Ascending aorta (tissue), 2 donors: ENCODE measurements at places on chromosomes 2 and 18.

GRCh38 chr2:128282246-128282975 lies 36.3 kb downstream of the HS6ST1 start:
- peaks cover 7% of the 10 kb centered on the region for H3K36me3 ChIP-seq
- no peaks in the 10 kb centered on the region for H3K27me3 ChIP-seq
- no peaks in the 10 kb centered on the region for H3K4me1 ChIP-seq
- H3K4me3 ChIP-seq: no peak overlapping the region

GRCh38 chr2:176508984-176509740 lies 239.9 kb downstream of the MTX2 start:
- no peak for DNase-seq
- no peak overlapping the region for H3K4me3 ChIP-seq
- no peaks in the 10 kb centered on the region for H3K4me1 ChIP-seq
- H3K27me3 ChIP-seq: no peaks in the 10 kb centered on the region
- no peak overlapping the region for H3K27ac ChIP-seq

GRCh38 chr2:86396291-86396785 lies 44.8 kb upstream of the KDM3A start:
- H3K27ac ChIP-seq: no peak overlapping the region
- H3K27me3 ChIP-seq: no peaks in the 10 kb centered on the region
- H3K4me1 ChIP-seq: no peaks in the 10 kb centered on the region
- H3K36me3 ChIP-seq: no peaks in the 10 kb centered on the region
- no peak overlapping the region for H3K4me3 ChIP-seq

- no peaks in the 10 kb centered on the region for H3K36me3 ChIP-seq
- H3K4me1 ChIP-seq: no peaks in the 10 kb centered on the region
- no peak overlapping the region for H3K4me3 ChIP-seq
- no peak overlapping the region for H3K27ac ChIP-seq
- H3K27me3 ChIP-seq: no peaks in the 10 kb centered on the region
Measured at GRCh38 chr2:140273958-140274357, 1493.8 kb upstream of the NXPH2 start.

DNA sequence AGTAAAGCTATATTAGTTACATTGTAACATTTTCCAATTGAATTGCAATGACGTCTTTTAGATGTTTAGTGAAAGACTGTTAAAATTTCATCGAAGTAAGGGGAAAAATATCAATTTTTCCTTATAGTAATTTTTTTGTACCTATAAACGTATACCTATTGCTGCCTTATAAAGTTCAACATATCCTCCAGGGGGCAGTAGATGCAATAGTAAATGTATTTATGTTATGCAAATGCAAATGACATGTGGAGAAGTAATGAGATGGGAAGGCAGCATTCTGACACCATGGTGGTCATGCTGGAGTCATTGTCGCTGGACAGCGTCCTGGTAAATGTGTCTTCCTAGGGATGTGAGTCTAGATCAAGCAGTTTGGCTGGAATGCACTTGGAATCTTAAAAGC lies 38.7 kb downstream of the MSTN start:
- no peaks in the 10 kb centered on the region for H3K36me3 ChIP-seq
- H3K4me3 ChIP-seq: no peak overlapping the region
- H3K27ac ChIP-seq: no peak overlapping the region
- no peaks in the 10 kb centered on the region for H3K27me3 ChIP-seq
- no peaks in the 10 kb centered on the region for H3K4me1 ChIP-seq

DNA sequence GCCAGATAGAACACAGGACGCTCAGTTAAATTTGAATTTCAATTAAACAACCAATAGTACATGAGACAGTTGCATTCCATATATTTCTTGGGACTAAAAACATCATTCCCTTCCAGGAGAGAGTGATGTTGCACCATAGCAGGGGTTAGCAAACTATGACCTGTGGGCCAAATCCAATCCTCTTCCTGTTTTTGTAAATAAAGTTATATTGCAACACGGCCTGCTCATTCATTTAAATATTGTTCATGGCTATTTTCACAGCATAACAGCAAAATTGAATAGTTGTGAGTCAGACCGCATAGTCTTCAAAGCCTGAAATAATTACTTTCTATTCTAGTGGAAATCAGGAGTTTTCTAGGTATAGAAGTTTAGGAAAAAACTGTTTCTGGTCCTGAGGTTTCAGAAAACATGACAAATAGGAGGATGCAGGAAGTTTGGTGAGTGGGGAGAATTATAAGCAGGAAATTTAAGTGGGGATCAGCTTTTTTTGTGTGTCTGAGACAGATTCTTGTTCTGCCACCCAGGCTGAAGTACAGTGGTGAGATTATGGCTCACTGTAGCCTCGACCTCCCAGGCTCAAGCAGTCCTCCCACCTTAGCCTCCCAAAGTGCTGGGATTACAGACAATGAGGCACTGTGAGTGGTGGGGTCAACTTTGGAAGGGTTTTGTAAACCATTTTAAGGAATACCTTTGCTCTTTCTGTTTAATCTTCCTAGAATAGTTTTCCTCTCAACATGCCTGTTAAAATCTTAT lies 131.5 kb downstream of the SOCS6 start:
- no peak overlapping the region for H3K4me3 ChIP-seq
- no peaks in the 10 kb centered on the region for H3K27me3 ChIP-seq
- peaks cover 14% of the 10 kb centered on the region for H3K4me1 ChIP-seq
- H3K27ac ChIP-seq: no peak overlapping the region
- DNase-seq: no peak
